ENCODE measurements at places on chromosomes 7 and 10.

GRCh38 chr10:32372000-32372875, 25.3 kb upstream of the EPC1 start:
- DNase-seq, result no peak

DNA sequence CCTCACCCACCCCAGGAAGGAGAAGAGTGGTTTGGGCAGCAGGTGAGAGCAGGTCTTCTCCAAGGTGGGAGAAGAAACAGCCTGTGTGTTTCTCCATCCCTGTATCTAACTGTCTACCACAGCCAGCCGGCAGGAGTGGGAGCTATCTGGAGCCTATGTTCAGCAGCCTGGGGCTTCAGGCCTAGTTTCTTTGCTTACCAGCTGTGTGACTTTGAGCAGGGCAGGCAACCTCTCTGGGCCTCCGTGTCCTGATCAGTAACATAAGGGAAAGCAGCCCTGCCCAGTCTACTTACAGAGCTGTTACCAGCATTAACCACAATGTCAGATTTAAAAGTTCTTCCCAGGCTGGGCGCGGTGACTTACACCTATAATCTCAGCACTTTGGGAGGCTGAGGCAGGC, 450.7 kb upstream of the ZMIZ1 start:
- DNase-seq, result no peak

- DNase-seq, result no peak
These were observed 67.6 kb downstream of the PRKAG2 start for GRCh38 chr7:151809146-151809863.

- DNase-seq, result peak; percentile 78
These were observed 21.0 kb downstream of the ASB13 start for GRCh38 chr10:5645375-5645774.

DNA sequence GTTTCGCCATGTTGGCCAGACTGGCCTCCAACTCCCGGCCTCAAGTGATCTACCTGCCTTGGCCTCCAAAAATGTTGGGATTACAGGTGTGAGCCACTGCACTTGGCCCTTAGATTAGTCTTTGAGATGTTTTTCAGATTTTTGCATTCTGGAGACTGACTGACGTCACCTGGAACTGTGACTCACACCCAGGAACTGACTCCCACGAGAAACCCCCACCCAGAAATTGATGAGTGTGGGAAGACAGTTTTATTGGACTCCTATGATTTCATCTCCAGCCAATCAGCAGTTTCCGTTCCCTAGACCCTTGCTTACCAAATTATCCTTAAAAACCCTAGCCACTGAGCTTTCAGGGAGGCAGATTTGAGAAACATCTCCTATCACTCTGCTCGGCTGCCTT, 867.3 kb downstream of the TYW1 start:
- no peak for DNase-seq

- no peak for DNase-seq
These were observed 163.5 kb upstream of the PLXDC2 start for GRCh38 chr10:19652750-19653149.

- DNase-seq, result peak; percentile 31
These were observed 139.3 kb downstream of the C1GALT1 start for GRCh38 chr7:7321681-7322080.

GRCh38 chr7:28937619-28938018, 20.5 kb downstream of the TRIL start:
- no peak for DNase-seq

- no peak for DNase-seq
These were observed 143.5 kb upstream of the LRRN3 start for GRCh38 chr7:110947408-110947807.

GRCh38 chr10:4176500-4177281, 391.7 kb upstream of the KLF6 start:
- DNase-seq, result no peak

GRCh38 chr10:123270221-123270620, 116.0 kb downstream of the BUB3 start:
- DNase-seq, result no peak

- no peak for DNase-seq
These were observed 14.2 kb upstream of the TMEM254 start for GRCh38 chr10:80064120-80064886.

DNA sequence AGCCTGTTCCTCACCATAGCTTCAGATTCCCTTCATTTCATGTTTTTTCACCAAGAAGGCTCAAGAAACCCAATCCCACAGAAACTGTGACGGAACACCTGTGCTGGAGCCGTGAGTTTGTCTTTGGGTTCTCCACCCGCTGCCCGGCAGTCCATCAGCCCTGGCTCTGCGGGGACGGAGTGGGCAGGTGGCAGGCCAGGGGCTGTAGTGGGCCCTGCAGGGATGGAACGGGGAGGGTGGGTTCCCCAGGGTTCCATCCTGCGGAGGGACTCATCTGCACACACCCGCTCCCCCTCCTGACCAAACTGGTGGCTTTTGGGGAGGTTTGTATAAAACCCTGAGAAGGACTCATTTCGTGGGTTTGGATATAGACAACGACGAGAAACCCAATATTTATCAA, 15.0 kb downstream of the CYP17A1 start:
- DNase-seq, result no peak

GRCh38 chr10:124688889-124689670, 55.1 kb downstream of the FAM53B start:
- DNase-seq, result no peak

DNA sequence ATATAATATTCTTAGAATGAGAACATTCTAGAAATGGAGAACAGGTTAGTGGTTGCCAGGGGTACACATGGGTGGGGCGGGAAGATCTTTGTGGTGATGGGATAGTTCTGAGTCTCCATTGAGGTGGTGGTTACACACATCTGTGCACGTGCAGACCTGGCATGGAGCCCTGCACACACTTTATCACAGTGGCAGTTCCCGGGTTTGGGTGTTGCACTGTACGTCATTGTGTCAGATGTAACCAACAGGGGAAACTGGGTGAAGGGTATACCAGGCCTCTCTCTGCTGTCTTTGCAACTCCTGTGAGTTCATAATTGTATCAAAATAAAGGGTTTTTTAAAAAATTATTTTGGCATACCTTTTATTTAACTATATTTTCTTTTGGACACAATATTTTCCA, 51.1 kb downstream of the LMTK2 start:
- no peak for DNase-seq

DNA sequence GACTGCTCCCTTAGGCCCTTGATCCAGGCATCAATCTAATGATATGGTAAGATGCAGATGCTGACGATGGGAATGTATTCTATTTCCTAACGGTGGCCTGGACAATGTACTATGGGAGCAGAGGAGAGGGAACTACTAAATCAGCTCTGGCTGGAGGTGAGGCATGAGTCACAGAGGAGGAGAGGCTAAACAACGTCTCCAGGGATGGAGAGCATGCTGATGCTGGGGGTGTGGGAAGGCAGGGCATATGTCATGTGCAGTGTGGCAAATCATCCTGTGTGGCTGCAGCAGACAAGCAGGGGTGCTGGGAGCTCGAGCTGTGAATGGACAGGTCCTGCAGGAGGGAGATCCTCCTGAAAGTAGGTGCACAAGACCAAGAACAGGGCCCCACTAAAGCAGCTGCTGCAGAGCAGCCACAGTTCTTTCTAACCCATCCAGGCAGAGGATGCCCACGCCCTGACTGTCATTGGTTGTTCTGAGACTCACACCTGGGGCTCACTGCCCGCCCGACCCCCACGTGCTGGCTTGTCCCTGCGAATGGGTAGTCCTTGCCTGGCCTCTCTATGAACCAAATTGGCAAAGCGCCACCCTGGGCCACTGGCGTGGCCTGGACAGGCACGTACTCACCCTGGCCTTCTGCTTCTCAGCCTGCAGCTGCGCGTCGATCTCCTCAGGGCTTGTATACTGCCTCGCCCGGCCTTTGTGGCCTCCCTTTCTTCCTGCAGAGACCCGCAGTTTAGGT, 4.0 kb downstream of the PDAP1 start:
- no peak for DNase-seq

- no peak for DNase-seq
These were observed 172.5 kb downstream of the VTI1A start for GRCh38 chr10:112619556-112619955.

DNA sequence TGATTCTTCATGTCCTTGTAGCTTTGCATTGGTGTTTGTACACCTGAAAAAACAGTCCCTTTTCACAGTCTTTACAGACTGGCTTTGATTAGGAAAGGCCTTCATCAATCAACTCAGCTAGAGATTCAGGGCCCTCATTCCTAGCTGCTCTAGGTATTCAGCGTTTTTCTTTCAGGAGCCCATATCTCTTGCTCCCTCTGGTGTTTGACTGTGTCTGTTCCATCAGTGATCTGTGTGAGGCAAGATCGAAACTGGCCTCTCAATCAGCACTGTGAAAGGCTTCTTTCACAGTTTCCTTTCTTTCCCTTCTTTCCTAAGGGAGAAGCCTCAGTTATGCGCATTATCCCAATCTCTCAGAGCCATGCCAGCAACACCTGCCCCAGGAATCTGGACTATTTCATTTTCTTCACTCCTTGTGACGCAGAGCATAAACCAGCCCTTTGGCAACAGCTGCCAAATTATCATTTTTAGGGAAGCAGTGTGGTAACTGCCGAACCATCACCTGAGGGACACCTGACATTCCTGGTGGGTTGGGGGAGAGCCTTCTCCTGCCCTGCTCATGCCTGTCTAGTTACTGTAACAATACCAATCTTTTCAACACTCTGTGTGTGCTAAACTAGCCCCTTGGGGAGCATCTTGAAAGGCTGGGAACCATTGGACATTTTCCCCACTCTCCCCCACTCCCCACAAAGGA, 75.7 kb upstream of the CCDC71L start:
- no peak for DNase-seq

DNA sequence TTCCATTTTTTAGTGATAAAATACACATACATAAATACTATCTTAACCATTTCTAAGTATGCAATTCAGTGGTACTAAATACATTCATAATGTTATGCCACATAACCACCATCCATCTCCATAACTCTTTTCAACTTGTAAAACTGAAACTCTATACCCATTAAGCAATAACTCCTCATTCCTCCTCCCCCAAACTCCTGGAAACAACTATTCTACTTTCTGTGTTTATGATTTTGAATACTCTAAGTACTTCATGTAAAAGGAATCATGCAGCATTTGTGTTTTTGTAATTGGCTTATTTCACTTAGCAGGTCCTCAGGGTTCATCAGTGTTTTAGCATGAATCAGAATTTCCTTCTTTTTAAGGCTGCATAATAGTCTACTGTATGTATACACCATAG, 131.8 kb downstream of the TES start:
- no peak for DNase-seq

- no peak for DNase-seq
These were observed 115.2 kb upstream of the RAB18 start for GRCh38 chr10:27388761-27389399.

- no peak for DNase-seq
These were observed 222.1 kb downstream of the GLI3 start for GRCh38 chr7:42014625-42015618.

GRCh38 chr7:26655781-26656180, 208.6 kb downstream of the SKAP2 start:
- DNase-seq, result no peak

Measured in left colon (tissue), 2 donors.